NCI-H1436 treated with DMSO at 0.1 percent for 48 hours (cell line): ENCODE measurements at places on chromosomes 12 and 14.

DNA sequence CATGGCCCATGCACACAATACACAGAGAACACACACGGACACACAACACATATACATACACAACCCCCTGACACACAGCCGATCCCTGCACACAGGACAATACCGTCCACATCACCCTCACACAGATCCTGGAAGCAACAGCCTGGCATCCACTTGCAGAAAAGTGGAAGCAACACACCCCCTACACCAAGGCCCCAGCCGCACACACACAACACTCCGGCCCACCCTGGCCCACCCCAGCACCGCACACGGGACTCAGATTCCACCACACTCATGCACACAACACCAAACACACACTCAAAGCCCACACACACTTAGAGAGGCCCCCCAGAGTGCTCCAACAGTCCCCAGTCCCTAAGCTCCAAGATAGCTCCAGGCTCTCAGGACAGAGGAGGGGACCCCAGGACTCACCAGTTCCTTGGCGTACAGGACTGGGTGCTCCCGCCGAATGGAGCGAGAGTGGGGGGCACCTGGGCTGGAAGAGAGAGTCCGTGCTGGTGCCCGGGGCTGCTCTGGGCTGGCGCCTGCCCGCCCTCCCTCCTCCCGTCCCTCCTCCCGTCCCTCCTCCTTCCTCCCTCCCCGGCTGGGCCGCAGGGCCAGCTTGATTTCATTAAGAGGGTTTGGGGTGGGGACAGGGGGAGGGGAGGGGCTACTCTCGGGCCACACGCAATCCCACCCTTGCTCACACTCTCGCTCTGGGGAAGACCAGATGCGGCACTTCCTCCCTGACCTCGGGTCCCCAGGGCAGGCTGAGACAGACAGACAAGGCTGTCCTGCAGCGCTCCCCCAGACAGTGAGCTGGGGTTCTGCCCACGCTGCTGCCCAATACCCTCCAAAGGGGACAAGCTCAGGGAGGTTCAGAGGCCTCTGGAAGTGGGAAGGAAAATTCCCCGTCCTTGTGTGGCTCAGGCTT lies at the start of gene TMEM119:
Gene TMEM119, minus strand, starts transcription at position 526 of the 913 bp plus-strand sequence. CDS start 5,701 bp downstream, outside the sequence.
- no peak for DNase-seq

- no peak for DNase-seq
Observed at GRCh38 chr12:28027947-28028724, 55.6 kb upstream of the PTHLH start.

DNA sequence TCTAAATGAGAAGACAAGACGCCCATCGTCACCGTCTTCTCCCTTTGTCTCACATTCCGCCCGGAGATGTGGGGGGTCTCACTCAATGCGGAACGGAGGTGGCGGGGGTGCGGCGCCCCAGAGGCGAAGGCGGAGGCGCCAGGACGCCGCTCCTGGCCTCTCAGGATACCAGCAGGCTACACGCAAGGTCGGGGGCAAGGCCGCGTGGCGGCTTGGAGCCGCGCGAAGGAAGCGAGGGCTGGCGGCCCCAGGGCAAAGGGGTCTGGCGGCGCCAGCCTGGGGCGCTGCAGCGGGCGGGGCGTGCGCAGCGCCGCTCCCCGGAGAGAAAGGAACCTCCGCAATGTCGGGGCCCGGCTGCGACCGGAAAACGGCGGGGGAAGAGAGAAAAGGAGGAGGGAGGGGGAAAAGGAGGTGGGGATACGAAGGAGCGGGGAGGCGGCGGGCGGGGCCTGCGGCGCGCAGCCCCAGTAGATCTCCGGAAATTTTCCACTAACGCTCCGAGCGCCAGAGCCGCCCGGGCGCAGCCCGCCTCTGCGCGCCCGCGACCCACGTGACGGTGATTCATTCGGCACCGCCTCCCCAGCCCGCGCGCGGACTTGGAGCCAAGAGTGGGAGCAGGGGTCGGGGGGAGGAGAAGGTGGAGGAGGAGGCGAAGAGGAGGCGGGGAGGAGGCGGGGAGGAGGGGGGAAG lies 10.5 kb upstream of the SLC38A2 start:
- DNase-seq: peak; percentile 78

- no peak for DNase-seq
Observed at GRCh38 chr12:79763766-79764452, 73.1 kb upstream of the PAWR start.

DNA sequence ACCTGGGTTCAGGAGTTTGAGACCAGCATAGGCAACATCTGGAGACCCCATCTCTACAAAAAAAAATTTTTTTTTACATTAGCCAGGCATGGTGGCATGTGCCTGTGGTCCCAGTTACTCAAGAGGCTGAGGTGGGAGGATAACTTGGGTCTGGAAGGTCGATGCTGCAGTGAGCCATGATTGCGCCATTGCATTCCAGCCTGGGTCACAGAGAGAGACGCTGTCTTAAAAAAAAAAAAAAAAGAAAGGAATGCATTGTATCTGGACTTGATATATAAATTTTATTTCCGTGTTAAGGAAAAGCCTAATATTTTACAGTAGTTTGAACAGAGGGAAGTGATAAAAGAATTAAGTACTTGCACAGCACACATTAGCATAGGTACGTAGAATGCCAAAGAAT lies 97.2 kb downstream of the ZC3H14 start:
- DNase-seq: no peak

DNA sequence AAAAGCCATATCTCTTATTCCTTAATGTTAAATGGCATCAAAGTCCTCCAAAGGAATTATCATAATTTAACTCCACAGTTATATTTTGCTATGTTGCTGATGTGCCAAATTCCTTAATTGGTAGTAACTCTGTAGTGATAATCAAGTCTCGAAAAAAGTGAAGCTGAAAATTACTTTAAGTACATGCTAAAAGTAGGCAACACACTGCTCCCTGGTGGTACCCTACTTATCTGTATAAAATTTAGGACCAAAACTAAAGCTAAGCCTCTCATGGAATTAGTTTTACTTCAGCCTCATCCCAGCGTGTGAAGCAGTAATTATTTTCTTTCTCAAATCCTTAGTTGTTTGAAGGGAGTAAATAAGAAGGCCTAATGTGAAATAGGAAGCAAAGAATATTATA lies 132.8 kb downstream of the TTLL5 start:
- no peak for DNase-seq

- DNase-seq: no peak
Observed at GRCh38 chr12:28700161-28700560, 448.9 kb upstream of the FAR2 start.

DNA sequence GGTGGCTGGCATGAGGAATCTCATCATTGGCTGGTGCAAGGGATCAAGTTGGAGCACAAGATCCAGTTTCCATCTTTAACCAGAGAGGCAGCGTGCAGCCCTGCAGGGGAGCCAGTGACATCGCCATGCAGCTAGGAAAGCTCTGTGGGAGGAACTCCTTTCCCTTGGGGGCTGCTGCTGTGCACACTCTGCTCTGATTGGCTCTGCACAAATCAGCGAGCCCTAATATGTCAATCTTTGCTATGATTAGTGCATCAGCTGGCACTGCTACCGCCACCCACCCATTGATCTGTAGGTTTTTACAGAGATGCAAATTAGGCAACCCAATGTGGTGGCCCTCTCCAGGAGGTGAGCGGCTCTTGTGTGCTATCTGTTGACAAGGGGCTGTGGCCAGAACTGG lies 262.6 kb downstream of the PCNX1 start:
- no peak for DNase-seq

GRCh38 chr12:4046495-4046840 lies 173.3 kb upstream of the PARP11 start:
- no peak for DNase-seq
